ENCODE measurements at places on chromosomes 5 and 9.

- DNase-seq, result no peak
These were observed 576.7 kb upstream of the ADAMTS16 start for GRCh38 chr5:4563400-4563799.

- no peak for DNase-seq
These were observed 13.7 kb upstream of the PSMB7 start for GRCh38 chr9:124428751-124429529.

- no peak for DNase-seq
These were observed 77.9 kb downstream of the FNBP1 start for GRCh38 chr9:129964901-129965734.

DNA sequence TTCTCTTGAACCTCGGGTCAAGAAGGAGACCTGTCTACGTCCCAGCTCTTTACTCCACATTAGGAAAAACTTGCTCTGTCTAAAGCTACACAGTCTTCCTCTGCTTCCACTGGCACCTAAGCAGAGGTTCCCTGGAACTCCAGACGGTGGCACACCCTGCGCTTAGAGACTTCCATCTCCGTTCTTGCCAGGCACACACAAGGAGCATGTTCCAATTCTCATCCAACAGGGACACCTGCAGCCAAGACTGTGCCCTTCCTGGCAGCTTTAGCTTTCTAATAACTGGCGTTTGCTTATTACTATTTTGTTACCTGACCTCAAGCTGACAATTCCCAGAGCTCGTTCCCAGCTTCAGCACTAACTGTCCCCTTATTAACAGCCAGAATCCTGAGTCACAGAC lies 16.0 kb downstream of the CAPSL start:
- peak; percentile 35 for DNase-seq

- DNase-seq, result peak; percentile 26
These were observed 963 bp upstream of the CAST start for GRCh38 chr5:96660971-96661854.

- DNase-seq, result no peak
These were observed 19.2 kb downstream of the DOCK2 start for GRCh38 chr5:169656125-169656901.

GRCh38 chr9:114002986-114003350 lies 75.1 kb downstream of the AMBP start:
- no peak for DNase-seq

DNA sequence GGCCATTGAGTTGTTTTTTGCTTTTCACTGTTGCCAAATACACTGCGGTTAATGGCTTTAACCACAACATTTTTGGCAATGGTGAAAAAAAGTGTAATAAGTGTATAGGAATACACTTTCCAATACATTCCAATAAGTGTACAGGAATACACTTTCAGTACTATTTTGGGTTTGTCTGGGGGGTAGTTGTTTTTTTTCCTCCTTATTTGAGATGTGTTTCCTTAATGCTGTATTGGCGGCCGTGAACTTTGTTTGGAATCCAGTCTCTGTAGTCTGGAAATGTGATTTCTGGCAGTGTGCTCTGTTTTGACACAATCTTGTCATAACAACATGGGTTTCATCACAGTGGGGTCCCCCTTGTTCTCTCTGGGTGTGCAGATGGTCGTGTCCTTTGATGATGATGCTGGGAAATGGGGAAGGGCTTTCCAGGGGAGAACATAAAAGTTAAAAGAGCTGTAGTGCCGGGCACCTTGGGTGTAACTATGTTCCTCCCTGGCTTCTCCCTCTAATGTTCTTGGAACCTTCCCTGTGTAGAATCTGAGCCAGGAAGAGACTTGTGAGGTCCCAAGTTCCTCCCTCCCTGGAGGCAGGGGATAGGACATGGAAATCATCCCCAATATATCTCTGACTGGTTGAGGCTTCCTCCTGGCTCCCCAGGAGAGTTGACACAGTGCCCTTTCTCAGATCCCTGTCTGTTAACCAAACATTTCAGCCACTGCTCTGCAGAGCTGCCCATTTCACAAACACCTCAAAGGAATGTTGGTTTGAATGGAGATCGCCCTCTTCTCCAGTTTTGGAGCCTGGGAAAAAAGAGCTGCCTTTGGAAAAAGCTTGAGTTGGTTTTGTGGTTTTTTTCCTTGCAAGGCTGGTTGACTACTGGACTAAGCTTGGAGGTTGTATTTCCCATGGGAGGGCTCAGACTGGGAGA lies 44.8 kb downstream of the RCL1 start:
- DNase-seq, result no peak

DNA sequence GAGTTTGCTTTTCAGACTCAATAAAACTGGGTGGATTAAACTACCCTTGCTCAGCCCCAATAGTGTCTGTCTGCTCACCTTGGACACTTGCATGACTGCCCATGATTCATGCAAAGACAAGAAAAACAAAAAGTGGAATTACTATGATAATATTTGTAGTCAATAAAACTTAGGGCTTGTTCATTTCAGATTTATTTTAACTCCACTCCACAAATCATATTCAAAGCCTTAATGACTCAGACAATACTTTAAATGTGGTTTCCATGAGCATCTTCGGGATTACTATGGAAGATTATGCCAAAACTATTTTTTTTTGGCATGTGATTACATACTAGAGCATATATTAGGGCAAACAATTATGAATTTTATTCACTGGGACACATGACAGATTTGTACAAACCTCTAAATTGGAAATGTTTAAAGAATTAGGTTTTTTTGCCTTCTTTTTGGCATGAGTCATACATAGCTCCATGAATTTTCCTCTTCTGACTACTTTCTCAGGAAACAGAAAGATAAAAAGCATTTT lies 468.9 kb downstream of the ACTL7B start:
- DNase-seq, result no peak

DNA sequence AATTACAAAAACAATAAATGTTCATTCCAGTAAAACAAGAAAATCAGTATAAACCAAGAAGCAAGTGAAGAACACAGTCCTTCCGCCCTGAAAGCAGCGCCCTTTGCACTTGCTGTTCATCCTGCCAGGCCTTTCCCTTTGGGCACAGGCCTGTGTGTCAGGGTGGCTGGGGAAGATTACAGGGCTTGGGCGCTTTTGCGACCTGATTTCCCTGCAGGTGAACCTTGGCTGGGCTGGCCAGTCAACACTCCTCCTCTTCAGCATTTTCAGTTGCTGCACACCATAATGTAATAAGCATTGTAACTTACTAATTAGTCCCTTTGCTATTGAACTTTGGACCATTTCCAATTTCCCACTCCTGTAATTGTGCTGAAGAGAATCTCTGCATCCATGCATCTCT lies 38.6 kb upstream of the TDRD7 start:
- DNase-seq, result no peak

DNA sequence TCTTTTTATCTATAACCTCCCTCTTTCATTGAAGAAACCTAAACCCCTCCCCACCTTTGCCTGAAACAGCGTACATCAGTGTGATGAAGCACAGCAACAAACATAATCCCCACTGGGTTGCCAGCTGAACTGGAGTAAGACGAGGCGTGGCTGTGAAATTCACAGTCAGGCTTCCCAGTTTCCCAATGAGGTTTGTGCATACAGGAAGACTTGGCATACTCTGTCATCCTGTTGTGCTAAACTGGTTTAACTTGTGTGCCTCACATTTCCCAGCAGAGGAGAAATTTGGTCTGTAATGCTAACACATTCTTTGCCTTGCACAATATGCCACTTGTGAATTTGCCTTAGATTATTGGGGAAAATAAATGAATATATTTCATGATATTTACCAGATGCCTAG lies 121.5 kb downstream of the SV2C start:
- DNase-seq, result no peak

DNA sequence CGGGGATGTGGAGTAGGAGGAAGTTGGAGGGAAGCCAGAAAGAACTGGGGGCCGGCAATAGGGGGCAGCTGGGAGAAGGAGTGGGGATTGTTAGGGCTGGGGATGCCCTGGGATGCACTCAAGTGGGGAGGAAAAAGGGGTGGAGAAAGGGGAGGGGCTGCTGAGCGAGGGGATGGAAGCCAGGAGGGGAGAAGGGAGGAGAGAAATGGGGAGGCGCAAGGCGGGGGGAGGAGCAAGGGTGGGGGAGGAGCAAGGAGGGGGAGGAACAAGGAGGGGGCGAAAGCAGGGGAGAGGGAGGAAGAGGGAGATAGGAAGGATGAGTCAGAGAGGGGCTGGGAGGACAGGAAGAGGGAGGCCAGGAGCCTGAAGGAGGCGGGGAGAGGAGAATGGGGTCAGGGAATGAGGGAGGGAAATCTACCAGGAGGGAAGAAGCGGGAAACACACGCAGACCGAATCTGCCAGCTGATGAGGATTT lies 1.6 kb downstream of the IRX4 start:
- peak; percentile 51 for DNase-seq

DNA sequence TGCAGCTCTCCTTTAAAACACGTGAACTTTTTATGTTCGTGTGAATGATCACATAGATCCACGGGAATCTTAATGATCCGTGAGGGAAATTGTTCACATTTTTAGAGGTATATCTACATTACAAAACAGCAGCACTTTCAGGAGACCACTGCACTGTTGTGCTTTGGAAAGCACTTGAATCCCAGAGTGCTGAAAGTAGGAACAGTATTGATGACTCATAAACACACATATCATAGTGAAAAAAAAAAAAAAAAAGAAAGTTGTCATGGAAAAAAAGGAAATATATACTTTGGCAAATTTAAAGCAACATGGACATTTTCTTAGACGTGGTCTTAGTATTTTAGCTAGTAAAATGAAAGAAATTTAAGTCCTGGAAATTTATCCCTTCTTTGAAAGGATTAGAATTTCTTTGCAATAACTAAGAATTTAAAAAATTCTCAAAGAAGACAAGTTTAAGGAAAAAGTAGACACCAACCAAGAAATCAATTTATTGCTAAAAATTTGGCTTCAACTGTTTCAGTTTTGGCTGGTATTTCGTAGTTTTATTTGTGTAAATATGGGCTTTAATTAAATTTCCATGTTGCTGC lies 55.4 kb downstream of the ADGRV1 start:
- DNase-seq, result no peak

DNA sequence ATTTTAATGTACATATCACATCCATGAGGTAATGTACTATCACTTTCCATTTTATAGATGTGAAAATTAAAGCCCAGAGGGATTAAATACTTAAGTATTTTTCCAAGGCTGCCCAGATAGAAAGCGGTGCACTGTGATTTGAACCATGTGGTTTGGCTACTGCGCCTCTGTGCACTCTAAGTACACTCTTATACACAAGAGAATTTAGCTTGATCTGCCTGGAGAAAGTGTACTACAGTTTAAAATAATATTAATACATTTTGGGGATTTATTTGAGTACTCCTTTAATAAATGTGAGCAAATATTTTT lies 360.4 kb upstream of the ACTBL2 start:
- no peak for DNase-seq

DNA sequence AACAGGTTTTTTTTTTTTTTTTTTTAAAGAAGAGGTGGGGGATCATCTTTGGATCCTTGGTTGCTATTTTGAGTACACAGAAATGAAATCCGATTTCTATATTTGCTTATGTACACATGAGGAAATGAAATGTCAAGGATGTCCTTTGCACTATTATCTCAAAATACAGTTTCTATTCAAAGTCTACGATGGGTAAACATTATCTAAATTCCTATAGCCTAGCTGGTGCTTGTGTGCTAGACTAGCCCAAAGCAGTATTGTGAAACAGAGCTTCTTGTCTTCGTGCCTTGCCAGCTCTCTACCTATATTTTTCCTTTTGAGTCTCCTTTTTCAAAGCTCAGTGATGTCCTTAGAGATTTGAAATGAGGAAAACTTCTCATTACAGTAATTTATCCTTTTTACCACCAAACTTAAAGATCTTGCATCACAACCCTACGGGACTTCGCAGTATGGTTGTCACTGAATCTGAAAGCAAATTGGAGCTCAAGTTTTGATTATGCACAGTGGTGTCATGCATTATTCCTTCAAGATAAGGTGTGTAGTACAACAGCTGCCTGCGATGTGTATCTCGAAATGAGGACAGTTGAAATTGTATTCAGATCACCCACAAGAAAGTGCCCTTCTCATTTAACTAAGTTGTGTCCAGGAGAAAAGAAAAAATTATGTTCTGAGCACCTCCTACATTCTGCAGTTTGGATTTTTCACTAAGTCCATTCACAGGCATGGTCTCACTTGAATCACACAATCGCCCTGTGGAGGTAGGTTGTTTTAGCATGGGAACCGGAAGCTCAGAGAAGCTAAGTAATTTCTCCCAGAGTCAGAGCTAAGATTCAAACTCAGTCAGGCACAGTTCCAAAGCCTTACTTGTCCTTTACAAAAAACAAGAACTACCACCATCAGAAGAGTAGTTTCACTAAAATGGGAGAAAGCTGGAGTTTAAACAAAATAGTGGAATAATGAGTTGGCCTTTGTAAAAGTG lies 379.0 kb downstream of the GLIS3 start:
- DNase-seq, result no peak

DNA sequence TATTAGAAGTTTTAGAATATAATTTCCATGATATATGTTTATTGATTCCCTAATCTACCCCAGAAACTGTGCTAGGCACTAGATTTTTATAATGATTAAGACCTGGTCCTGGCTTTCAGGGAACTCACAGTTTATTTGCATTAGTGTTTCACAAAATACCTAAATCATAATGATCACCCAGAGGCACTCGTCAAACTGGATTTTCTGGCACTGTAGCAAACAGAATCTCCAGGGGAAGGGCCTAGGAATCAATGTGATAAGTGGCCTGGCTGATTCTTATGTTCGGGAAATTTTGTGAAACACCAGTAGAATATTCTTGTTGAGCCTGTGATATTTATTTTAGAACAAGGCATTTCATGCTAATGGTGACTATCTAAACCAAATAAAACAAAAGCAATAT lies 37.4 kb upstream of the SRP19 start:
- DNase-seq, result no peak

GRCh38 chr9:37732086-37732741 lies 21.4 kb upstream of the TRMT10B start:
- no peak for DNase-seq

GRCh38 chr9:37471942-37472684 lies 6.9 kb upstream of the ZBTB5 start:
- DNase-seq, result peak; percentile 85

DNA sequence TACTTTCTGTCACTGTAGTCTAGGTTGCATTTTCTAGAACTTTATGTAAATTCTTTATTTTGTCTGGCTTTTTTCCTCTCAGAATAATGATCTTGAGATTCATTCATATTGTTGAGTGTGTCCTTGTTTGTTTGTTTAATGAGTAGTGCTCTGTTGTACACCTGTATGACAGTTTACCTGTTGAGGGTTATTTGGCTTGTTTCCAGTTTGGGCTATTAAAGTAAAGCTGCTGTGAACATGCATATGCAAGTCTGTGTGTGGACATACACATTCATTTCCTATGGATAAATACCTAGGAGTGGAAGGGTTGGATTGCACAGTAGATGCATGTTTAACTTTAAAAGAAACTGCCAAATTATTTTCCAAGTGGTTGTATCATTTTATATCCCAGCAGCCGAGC lies 30.4 kb downstream of the MVB12B start:
- no peak for DNase-seq

- DNase-seq, result no peak
These were observed 66.6 kb downstream of the DEPDC1B start for GRCh38 chr5:60633341-60633740.

GRCh38 chr9:97556721-97557605 lies 55.5 kb downstream of the TMOD1 start:
- DNase-seq, result no peak

- DNase-seq, result peak; percentile 41
These were observed 45.7 kb downstream of the TMEM174 start for GRCh38 chr5:73218552-73219171.

Measured in HTR-8/SVneo (cell line).